ENCODE measurements at places on chromosomes 1 and 21.

DNA sequence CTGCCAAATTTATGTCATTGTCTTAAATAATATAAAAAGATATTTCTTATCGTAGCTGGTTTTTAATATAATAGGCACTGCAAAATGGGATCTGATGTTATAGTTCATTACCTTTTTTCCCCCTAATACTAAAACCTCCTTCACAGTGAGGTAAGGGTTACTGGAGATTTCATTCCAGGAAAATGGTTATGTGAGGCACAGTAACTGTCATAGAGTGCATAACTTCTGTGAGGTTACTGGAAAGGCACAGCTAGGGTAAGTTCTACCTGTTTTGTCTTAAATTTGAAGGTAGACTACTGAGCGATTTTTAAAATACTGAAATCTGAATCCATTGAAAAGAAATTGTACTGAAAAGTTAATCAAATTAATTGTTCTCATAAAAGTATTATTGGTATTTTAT, 13.0 kb downstream of the ADGRL2 start:
- DNase-seq = no peak

DNA sequence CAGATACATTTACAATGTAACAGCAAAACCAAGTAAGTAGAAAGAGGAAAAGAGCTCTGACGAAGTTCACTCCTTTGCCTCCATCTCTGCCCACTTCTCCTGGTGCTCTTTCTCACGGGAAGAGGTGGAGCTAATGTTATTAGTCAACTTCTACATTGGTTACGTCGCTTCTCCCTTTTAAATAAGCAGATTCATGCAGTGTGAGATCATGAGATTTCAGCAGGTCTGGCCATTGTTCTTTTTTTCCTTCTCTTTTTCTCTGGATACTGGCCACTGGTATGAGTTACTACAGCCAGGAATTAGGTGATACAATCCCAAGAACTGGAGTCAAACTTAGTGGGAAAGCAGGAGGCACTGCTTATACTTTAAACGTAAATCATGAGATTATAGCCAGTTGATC, 207.1 kb downstream of the AKT3 start:
- no peak for DNase-seq

- DNase-seq = no peak
Observed at GRCh38 chr1:88296227-88296626, 387.8 kb upstream of the PKN2 start.

DNA sequence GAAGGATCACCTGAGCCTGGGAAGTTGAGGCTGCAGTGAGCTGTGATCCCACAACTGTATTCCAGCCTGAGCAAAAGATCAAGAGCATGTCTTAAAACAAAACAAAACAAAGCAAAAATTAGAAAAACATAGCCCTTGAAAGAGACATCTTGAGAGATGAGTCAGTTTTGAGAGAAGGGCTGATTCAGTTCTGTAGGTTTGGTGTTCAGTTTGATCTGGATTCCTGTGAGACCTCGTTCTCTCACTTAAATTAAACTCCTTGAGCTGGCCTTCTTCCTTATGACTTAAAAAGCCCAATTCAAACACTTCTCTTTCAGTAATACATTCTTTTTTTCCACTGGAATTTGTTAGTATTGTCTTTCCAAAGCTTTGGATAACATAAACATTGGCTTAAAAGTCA, 164.2 kb downstream of the NRIP1 start:
- DNase-seq = no peak

DNA sequence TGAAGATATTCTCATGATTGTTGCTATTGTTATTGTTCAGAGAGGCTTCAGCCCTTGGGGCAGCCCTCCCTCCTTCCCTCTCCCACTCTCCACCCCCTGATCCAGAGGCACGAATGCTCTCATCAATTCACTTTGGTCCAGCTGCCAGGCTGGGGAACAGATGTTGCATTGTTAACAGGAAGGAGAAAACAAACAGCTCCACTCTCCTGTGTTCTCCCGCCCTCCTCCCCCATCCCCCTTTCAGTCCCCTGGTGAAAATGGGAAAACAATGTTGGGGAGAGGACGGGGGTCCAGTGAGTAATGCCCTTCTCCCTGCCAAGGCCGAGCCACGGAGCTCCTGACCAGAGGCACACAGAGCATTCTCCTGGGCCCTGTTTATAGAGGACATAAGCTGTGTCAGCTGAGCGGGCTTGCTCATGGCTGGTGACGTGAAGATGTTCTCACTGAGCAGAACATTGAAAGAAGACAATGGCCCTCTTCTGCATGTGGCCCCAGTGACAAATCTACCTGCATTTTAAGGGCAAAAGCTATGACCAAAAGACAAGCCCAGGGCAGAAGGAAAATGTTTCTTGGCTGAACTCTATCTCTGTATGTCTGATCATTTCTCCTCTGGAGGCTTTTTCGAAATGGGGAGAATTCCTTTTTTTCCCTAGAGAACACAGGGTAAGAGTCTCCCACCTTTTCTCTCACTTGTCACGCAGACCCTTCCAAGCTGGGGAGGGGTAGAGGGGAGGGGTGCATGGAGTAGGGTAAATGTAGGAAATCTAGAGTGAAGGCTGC, 111.7 kb downstream of the GLUL start:
- no peak for DNase-seq

- DNase-seq = no peak
Observed at GRCh38 chr1:69710484-69711189, 142.9 kb downstream of the LRRC7 start.

- no peak for DNase-seq
Observed at GRCh38 chr1:66494482-66494881, 39.5 kb upstream of the SGIP1 start.

- no peak for DNase-seq
Observed at GRCh38 chr1:156815307-156815826, 1.3 kb downstream of the SH2D2A start.

GRCh38 chr1:167617153-167618147, 12.6 kb upstream of the RCSD1 start:
- peak; percentile 87 for DNase-seq

GRCh38 chr1:237300642-237301041, 258.7 kb downstream of the RYR2 start:
- DNase-seq = no peak

- no peak for DNase-seq
Observed at GRCh38 chr1:2079396-2080085, 29.3 kb downstream of the PRKCZ start.

- DNase-seq = no peak
Observed at GRCh38 chr1:110601332-110601731, 4.8 kb downstream of the KCNA2 start.

DNA sequence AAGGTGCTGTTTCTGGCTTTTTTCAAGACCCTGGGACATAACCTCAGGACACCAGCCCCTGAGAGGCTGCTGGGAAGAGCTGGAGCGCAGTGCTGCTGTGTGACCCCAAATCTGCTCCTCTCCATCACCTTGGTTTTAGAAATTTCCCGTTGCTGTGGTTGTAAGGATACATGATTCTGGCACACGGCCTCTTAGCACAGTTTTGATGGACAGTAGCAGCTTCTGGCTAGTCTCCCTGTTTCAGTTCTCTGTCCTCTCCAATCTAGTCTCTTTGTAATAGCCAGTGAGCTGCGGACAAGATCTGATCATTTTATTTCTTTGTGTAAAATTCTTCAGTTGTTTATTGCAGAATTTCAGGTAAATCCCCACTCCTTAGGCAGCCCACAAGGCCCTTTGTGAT, 3.1 kb downstream of the CLIC6 start:
- DNase-seq = no peak

DNA sequence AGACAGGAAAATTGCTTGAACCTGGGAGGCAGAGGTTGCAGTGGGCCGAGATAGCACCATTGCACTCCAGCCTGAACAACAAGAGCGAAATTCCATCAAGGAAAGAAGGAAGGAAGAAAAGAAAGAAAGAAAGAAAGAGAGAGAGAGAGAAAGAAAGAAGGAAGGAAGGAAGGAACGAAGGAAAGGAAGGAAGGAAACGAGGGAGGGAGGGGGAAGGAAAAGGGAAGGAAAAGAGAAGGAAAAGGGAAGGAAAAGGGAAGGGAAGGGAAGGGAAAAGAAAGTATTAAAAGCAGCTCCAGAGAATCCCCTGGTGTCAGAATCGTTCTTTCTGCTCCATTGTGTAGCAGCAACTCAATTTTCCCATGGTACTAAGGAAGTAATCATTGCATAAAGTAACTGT, 19.2 kb upstream of the ZSWIM5 start:
- no peak for DNase-seq

GRCh38 chr1:94543893-94544635, 2.5 kb upstream of the F3 start:
- no peak for DNase-seq

DNA sequence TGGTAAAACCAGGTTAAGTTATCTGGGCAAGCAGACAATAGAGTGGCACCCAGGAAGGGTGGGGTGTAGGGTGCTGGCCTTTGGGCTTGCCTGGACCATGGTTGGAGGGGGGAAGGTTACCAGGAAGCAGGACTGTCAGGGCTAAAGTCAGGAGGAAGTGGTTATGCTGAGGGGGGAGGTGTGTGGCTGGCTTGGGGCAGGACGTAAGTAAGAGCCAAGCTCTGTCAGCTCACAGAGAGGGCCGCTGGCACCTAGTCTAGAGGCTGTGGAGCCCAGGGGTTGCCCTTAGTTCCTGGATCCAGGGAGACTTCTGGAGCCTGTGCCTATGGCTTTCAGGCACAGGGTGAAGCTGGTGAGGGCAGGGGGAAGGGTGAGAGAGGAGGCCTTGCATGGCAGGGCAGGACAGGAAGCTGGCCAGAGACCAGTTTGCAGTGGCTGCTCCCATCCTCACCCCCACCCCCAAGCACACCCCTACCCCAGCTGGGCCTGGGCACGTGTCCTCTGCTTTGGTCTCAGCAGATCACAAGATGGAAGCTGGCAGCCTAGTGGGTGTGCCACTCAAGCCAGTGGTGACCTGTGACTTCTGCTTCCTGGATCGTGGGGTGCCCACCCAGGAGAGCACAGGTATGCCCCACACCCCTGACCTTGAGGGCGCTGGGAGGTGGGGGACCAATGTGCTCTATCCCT, 20.5 kb upstream of the SMYD3 start:
- no peak for DNase-seq

DNA sequence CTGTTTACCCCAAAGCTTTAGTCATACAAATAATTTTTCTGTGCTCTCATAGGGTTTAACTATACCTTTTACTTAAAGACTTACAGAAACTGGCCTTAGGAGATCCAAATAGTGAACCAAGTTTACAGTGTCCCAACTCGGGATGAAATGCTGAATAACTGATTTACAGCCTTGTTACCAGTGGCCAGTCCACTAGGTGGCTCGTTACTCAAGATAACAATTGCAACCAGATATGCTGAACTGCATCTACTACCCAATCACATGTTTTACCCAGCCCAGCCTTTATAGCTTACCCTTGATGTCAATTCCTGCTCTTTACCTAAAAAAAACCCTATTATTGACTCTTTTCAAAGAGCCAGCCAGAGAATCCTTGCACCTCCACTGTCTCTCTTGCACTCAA, 1148.8 kb upstream of the ADGRL4 start:
- DNase-seq = no peak

DNA sequence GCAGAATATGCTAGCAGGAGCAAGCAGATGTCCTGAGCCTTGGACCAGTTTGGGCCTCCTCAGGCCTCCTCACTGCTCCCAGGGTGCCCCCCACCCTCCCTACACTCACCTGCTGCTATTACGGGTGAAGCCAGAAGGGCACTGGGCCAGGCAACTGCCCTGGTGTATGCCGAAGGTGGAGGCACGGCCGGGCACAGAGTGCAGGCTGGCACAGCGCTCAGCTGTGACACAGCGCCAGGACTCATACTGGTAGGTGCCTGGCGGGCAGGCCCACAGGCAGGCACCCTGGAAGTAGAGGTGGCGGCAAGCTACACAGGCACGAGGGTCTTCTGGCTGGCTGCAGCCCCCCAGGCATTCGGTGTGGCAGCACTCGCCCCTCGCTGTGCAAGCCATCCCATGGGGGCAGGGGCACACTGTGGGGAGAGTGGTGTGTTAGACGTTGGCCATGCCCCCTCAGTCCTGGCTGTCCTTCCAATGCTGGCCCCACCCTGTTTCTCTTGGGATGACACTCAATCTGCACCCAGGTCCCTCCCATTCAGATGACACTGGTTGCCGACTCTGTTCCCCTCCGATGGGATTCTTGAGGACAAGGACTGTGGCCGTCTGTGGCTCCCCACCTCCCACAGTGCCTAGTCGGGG, 7.0 kb downstream of the INSRR start:
- no peak for DNase-seq

DNA sequence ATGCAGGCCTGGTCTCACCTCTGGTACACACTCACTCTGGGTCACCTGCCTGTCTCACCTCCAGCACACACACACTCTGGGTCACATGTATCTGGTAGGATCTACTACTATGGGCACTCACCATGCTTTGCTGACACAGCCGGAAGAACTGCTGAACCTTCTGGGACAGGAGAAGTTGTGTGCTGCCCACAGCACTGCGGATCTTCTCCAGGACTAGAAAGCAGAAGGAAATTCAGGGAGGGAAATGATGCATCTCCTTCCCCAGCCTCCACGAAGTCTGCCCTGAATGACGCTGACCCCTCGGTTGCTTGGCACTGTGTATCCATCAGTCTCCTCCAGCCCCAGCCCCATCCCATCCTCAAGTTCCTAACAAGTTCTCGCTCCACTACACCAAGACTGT, 7.9 kb upstream of the SMIM12 start:
- DNase-seq = no peak

DNA sequence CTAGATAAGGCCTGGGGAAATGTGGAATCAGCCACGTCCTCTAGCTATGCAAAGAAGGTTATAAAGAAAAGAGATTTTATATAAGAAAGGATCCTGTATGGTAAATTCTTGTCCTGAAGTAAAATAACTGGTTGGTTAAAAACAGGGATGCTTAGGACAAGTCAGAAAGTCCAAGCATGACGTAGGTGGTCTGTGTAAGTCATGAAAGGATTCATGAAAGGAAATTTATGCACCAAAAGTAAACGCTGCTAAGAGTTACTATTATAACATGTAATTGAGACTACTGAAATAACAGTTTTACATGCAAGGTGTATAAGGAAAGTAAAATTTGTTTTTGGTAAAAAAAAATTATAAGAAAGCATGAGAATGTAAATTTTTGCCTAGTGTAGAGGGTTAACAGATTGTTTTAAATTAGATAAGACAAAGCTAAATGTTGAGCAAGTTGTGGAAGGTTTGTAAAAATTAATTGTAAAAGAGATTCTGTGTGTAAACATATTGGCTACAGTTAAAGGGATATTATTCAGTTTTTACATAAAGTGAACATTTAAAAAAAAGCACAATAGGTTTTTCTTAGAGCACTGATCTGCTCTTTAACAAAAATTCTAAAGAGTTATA, 43.9 kb downstream of the PIGK start:
- no peak for DNase-seq

- DNase-seq = no peak
Observed at GRCh38 chr1:69533343-69533742, 34.4 kb upstream of the LRRC7 start.

DNA sequence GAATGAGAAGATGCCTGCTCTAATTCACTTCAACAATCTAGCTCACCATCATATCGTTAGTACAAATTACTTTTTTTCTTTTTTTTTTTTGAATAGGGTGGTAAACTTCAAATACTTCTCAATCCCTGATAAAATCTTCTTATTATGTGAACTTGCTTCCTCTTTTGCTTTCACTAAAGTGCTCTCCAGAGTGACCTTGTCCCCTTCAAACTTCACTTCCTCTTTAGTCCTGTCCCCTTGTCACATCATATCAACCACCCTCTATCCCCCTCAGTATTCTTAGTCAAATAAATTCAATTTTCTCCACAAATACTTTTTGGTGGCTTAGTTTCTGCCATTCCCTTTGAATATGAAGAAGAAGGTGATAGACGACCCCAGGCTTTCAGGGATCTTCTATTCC, 124.9 kb upstream of the PLXNA2 start:
- no peak for DNase-seq

- DNase-seq = no peak
Observed at GRCh38 chr1:236083650-236084385, 18.9 kb upstream of the NID1 start.

GRCh38 chr1:228045871-228046270, 36.6 kb upstream of the ARF1 start:
- DNase-seq = no peak

GRCh38 chr1:146036241-146036964, 14.9 kb upstream of the HJV start:
- no peak for DNase-seq

All from keratinocyte (primary cell).